Natural killer cell treated with Interleukin-12 subunit alpha and Interleukin-12 subunit beta and Interleukin-15 and Interleukin-18, amount 100 ng/mL, for 72 hours (primary cell): ENCODE measurements at places on chromosomes 1 and 21.

GRCh38 chr1:15304708-15305467, 57.9 kb downstream of the FHAD1 start:
- DNase-seq, result peak; percentile 72

DNA sequence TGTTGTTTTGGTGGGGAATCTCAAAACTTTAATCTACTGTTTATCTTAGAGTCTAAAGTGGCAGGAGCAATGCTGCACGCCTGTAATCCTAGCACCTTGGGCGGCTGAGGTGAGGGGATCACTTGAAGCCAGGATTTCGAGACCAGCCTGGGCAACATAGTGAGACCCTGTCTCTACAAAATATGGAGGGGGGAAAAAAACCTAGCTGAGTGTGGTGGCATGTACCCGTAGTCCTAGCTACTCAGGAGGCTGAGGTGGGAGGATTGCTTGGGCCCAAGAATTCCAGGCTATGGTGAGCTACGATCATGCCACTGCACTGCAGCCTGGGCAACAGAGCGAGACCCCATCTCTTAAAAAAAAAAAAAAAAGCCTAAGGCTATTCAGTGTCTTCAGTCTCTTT, 38.1 kb downstream of the POFUT2 start:
- no peak for DNase-seq

DNA sequence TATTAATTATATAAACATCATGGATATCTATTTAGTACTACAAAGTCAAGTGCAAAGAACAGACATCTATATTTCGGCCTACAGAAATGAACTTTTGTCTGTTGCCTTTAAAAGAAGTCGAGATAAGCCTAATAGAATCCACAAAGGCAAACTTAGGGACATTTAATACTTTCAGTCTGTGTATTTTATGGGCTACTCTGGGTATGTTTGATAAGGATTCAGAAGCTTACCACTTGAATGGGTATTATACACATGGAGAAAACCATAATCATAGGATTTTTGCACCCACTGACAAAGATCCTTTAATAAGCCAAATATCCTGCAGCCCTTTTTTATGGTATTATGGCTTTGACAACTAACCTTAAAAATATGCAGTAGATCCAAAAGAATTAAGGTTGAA, 224.8 kb downstream of the LMO4 start:
- no peak for DNase-seq

DNA sequence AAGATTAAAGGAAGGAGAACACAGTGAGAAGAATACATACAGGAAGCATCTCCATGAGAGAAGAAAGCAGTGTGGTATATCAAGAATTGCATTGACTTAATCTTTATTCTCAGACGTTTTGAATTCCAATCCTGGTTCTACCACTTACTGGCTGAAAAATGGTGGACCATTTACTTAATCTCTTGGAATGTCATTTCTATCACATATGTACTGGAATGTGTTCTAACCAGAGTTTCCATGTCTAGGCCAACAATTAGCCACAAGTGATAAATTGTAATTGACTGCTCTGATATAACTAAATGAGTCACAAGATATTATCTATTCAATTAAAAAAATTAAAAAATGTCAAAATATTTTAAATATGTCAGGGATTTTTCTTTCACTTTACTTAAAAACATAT, 626.1 kb downstream of the PTPRC start:
- DNase-seq, result no peak

DNA sequence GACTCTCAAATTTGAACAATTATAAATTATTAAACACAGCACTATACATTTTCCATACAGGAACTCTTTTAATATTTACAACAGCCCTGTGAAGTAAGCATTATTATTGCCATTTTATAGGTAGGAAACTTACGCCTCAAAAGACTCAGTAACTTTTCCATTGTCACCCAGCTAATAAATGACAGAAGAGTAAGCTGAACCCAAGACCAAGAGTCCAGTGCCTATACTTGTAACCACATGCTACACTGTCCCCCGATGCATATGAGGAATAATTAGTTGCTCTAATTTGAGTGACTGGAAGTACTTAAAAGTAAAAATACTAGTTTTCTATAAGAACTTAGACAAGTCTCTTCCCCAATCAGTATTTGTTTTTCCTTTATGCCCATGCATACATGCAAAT, 88.5 kb downstream of the PTPN14 start:
- DNase-seq, result no peak

DNA sequence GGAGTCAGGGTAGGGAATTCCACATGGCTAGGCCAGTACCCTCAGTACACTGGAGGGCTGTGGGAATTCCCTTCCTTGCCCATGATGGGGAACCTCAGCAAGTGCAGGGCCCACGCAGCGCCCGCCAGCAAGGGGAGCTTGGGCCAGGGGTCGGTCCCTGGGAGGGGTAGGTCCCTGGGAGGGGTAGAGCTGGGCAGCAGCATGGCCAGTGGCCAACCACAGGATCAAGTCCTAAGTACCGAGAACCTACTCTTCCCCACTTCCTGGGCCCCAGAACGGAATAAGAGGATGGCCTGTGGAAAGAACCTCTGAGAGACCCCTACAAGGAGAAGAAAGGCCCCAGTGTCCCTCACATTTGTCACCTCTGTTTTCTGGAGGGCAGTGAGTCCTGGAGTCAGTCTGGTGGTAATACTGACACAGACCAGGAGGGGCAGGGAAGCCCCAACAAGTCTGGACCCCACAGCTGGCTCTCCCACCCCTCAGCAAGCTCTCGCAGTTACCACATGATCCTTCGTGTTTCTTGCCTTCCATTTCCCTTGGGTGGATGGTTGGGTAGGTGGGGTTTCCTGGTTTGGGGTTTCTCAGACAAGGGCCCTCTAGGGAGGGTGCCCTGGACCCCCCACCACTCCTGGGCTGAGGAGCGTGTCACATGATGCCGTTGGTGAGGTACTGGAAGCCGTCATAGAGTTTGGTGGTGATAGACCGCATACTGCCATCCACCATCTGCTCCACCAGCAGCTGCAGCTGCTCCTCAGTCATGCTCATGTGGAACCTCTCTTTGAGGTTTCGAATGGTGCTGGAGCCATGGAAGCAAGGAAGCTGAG, 10.3 kb downstream of the ZNF687 start:
- DNase-seq, result peak; percentile 44

- DNase-seq, result no peak
These were observed 66.1 kb downstream of the TBX15 start for GRCh38 chr1:118921994-118922393.

DNA sequence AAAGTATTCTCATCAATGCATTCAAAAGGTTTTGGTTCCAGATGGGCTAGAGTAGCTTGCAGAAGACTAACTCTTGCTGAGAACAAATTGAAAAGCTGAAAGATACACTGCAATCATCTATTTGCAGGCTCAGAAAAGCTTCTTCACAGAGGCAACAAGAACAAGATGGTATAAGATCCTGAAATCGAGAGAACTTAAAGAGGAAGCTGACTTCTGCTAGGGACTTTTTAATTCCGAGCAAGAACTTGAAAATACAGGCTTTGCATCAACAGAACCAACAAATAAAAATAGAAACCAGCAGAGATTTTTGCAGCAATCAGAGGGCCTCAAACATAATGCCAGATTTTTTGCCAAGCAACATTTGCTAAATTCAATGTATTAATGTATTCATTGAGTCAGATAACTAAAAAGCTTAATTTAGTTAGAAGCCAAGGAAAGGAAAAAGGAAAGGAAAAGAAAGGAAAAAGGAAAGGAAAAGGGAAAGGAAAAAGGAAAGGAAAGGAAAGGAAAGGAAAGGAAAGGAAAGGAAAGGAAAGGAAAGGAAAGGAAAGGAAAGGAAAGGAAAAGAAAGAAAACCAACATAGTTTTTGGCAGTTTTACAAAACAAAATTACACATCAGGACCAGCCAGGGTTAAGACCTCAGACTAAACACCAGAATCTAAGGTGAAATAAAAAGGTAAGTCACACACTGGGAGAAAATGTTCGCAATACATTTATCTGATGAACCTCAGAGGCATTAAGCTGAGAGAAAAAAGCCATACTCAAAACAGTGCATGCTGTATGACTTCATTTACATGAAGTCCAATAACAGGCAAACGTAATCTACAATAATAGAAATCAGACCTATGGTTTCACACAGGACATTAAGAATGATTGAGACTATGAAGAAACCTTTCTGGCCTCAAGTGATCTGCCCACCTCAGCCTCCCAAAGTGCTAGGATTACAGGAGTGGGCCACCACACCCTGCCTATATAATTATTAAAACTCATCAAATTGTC, 42.6 kb downstream of the FAF1 start:
- DNase-seq, result no peak

GRCh38 chr1:12745992-12746323, at the start of gene CFAP107:
CFAP107 (plus strand) TSS chr1:12746200; CDS start chr1:12746431, 231 bp downstream.
- DNase-seq, result no peak

- no peak for DNase-seq
These were observed 309.3 kb downstream of the DISC1 start for GRCh38 chr1:231935856-231936255.

DNA sequence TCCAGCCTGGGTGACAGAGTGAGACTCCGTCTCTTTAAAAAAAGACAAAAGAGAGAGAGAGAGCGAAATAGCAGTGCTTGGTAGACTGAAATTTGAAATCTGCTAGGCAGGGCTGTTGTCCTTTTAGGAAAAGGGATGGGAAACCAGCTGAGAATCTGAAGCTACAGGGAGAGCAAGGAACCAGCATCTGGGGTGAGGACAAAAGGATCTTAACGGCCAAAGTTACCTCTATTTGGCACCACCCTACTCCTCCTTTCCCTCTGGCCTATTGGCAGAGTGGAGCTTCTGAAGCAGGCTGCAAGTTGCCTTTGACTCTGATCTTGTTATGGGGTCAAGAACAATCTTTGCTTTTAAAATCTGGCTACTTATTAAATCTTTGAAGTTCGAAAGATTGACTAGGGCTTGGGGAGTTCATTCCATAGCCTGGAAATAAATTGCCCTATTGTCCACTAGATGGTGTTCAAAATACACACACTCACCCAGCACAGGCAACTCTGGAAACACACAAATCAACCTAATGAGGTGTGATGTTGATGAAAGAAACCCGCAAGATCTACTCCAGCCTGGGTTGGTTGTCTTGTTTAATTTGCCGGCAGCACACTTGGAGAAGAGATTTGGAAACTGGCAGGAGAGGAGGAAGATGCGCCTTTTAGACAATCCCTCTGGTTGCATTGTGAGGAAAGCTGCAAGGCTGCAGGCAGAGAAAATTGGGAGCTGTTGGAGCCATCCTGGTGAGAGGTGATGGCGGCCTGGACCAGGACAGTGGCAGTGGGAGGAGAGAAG, 16.5 kb upstream of the PARP1 start:
- DNase-seq, result no peak

DNA sequence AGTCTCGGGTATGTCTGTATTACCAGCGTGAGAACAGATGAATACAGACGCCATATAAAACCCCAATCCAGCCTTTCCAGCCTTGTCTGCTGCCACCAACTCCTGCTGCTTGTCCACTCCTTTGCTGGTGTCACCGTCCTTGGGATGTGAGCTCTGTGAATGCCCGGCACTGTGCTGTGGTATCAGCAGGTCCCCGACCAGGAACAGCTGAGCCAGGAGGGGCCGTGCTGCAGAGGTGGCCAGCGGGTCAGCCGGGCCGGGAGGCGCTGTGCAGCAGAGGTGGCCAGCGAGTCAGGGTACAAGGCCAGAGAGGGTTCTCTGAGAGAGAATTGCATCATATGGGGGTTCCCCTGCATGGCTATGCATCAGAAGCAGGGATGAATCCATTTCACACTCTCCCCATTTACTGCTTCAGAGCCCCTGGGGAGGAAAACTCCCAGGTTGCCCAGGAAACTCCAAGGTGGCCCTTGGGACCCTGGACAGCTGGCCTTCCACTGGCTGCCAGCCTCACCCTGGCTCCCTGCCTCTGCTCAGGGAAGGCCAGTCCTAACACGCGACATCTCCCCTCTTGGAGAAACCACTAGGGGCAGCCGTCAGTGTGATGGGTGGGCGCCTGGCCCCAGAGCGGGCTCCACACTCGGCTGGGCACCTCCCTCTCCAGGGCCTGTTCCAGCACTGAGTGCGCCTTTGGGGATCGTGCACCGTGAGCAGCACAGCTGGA, 122.4 kb upstream of the COL6A1 start:
- DNase-seq, result no peak

DNA sequence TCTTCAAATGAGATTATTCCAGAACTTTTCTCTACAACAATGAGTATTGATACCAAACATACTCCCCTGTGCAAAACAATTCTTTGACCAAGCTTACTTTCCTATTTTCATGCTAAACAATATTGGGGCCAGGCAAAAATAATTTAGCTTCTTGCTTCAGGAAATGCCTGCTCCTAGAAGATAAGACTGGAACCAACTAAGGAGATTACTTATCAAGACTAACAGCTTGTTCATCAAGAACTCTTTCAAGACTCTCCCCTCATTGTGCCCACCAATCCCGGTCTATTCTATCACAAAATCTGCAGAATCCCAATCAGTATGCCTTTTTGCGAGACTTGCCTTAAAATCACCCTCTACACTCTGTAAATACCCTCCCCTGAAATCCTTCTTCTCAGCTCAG, 536.6 kb downstream of the RWDD3 start:
- no peak for DNase-seq

DNA sequence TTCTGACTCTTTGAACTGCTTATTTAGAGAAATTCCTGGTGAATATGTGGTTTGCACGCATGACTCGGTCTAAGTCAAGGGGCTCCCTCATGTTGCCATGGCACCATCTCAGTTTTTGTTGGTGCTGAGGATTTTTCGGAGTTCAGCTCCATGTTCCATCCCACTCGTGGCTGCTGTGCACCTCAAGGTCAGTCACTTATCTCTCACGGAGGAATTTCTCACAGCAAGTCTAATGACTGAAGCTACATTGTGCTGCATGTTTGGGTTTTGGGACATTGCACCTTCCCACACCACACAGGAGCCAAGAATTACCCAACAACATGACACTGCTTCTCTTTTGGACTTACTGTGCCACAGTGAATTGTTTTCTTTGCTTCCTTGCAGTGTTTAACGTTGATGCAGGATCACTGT, 269.9 kb downstream of the NCAM2 start:
- DNase-seq, result no peak

DNA sequence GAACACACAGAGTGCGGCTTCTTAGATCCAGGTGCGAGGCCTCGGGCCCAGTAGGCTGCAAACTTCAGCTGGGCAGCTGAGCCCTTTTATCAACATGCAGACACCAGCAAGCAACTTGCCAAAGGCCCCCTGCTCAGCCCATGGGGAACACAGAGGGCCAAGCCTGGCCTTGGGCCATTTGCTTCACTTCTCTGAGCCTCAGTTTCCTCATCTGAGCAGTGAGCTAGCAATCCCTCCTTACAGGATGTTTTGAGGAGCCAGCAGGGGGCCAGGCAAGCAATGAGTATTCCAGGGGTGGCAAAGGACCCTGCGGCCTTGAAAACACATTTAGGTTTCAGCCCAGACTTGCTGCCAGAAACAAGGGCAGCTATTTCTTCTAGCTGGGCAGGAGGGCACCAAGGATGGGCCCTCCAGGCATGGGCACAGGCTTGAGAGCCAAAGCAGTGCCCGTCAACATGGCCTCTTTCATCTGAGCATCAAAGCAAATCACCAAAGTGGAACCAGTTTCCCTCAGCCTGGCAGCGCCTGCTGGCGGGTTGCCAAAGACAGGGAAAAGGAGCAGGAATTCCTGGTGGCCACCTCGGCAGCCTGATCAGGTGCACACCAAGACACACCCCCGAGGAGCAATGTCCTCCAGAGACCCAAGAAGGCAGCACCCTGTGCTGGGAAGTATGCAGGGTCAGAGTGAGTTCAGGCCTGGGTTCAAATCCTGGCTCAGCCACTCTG, 1.4 kb downstream of the MATN1 start:
- DNase-seq, result no peak
